Purkinje cell (primary cell): ENCODE measurements at places on chromosomes 7 and 10. TPM values are rescaled to one million over a fixed set of nuclear protein-coding genes. Genes with fewer than 3 reads are reported as not detected.

CPED1 gene
- not detected in 2 replicates for polyA plus RNA-seq

TACR2 gene
- 0.23 and 1.7 TPM in 2 replicates for polyA plus RNA-seq

ANXA8L1 gene
- not detected in 2 replicates for polyA plus RNA-seq

HOXA5 gene
- polyA plus RNA-seq, result not detected in 2 replicates

CASD1 gene
- polyA plus RNA-seq, result 102 and 105 TPM in 2 replicates

MOGAT3 gene
- not detected in 2 replicates for polyA plus RNA-seq

SEMA4G gene
- 40.3 and 76.9 TPM in 2 replicates for polyA plus RNA-seq

SEMA3D gene
- 0.20 and 0.98 TPM in 2 replicates for polyA plus RNA-seq

PNLIP gene
- not detected in 2 replicates for polyA plus RNA-seq

AKR1E2 gene
- 0.91 TPM in 1 of 2 replicates, not detected in the other for polyA plus RNA-seq

CCNJ gene
- 0.20 and 2.3 TPM in 2 replicates for polyA plus RNA-seq

AKR1C3 gene
- 5.4 and 8.9 TPM in 2 replicates for polyA plus RNA-seq

CYP3A7 gene
- not detected in 2 replicates for polyA plus RNA-seq

CCL26 gene
- 2.1 TPM in 1 of 2 replicates, not detected in the other for polyA plus RNA-seq

IKZF1 gene
- polyA plus RNA-seq, result not detected in 2 replicates

TMEM236 gene
- polyA plus RNA-seq, result 0.13 TPM in 1 of 2 replicates, not detected in the other

AASS gene
- 9.1 and 9.2 TPM in 2 replicates for polyA plus RNA-seq

KAZALD1 gene
- not detected in 2 replicates for polyA plus RNA-seq

AHCYL2 gene
- polyA plus RNA-seq, result 21.0 and 21.2 TPM in 2 replicates

TAS2R3 gene
- not detected in 2 replicates for polyA plus RNA-seq

CH25H gene
- polyA plus RNA-seq, result not detected in 2 replicates

CRYGN gene
- not detected in 2 replicates for polyA plus RNA-seq

HOXA4 gene
- polyA plus RNA-seq, result not detected in 2 replicates

VAX1 gene
- 0.51 TPM in 1 of 2 replicates, not detected in the other for polyA plus RNA-seq

NKX1-2 gene
- polyA plus RNA-seq, result 0.16 TPM in 1 of 2 replicates, not detected in the other

HOXA7 gene
- not detected in 2 replicates for polyA plus RNA-seq

EXOC4 gene
- polyA plus RNA-seq, result 42.1 and 49.3 TPM in 2 replicates

CLDN12 gene
- polyA plus RNA-seq, result 111 and 117 TPM in 2 replicates
